ENCODE measurements at places on chromosomes 7 and 10.

DNA sequence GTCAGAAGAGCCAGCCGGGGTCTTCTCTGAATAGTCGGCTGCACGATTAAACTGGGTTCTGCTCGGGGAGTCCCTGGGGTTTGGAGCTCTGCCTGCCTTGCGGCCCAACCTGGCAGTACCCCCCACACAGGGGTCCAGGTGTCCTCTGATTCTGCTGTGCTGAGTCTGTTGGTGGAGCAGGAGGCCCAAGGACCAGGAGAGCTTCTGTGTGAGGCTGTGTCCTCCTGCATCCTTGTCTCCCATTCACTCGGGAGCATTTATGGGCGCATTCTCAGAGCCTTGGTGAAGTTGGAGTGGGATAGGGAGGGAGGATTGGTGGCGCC, 14.2 kb downstream of the INPP5A start:
- DNase-seq, result no peak

DNA sequence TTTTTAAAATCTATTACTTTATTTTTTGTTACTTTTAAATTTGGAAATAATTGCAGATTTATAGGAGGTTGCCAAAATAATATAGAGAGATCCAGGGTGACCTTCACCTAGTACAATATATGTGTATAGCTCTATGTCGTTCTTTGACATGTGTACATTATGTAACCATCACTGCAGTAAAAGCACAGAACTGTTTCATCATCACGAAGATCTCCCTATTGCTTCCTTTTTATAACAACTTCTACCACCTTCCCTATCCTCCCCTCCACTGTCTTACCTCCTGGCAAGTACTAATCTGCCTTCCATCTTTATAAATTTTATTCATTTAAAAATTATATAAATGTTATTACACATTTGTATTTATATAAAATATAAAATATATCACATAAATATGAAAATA, 251.0 kb downstream of the AUTS2 start:
- DNase-seq, result no peak

DNA sequence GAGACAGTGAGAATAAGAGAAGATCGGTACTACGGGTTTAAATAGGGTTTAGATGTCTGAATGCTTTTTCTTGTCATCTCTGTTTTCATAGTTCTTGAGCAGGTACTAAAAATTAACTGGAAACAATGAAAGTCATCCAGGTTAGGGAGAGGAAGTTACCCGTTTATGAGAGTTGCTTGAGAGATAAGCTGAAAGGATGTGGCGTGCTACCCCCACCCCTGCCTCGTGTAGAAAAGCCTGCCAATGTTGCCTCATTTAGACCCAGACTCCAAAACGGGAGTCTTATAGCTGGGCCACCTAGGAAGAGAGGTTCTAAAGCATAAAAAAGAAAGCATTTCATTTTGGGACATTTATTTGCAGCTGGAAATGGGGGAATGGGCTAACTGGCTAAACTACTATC, 10.2 kb downstream of the AKR1C4 start:
- DNase-seq, result no peak

DNA sequence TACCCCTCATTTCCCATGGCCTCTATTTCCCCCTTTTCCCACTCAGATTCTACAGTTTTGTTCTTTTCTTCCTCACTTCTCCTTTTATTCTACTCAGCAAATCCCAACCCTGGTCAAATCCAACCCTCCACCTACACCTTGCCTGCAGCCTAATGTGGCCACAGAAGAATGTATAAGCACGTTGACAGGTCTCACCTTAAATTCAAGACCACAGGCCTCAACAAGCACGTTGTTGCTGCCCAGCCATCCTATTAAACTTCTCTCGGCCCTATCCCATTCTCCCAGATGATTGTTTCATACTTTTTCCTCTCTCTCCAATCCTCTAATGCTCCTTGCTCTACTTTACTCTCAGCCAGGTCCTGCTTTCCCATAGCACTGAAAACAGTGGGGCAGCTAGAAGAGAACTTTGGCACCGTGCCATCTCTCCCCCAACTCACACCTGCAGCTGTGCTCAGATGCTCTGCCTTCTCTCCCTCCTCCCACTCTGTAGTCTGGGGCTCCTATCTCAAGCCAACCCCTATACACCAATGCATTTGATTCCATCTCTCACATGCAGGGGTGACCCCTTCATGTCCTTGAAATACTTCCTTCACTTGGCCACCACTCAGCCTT, 6.8 kb upstream of the EIF3A start:
- DNase-seq, result no peak

DNA sequence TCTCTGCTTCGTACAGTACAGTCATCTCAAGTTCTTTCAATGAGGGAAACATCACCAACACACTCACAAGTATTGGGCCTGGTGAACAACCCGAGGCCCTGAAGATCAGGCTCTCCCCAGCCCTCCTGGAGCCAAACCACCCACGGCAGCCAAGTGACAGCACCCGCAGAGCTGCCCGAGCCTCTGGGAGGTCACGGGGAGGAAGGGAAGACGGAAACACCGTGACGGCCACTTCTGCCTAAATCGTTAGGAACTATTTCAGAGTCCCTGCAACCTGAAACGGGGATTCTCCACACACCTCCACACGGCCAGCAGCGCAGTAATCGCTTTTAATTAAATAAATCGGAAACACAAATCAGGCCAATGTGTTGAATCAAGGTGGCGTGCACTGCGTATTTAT, 222.6 kb downstream of the MAD1L1 start:
- no peak for DNase-seq

Data from activated naive CD4-positive, alpha-beta T cell treated with Interleukin-2 at 50 U/mL for 16 hours (primary cell).